Activated B cell treated with CpG ODN at 0.5 μM for 24 hours (primary cell): ENCODE measurements at places on chromosomes 12 and 14.
A peak's percentile ranks its signal among the peaks of the same experiment; 100 is the strongest.

GRCh38 chr12:90572778-90573177, 382.2 kb downstream of the CCER1 start:
- no peak for DNase-seq

DNA sequence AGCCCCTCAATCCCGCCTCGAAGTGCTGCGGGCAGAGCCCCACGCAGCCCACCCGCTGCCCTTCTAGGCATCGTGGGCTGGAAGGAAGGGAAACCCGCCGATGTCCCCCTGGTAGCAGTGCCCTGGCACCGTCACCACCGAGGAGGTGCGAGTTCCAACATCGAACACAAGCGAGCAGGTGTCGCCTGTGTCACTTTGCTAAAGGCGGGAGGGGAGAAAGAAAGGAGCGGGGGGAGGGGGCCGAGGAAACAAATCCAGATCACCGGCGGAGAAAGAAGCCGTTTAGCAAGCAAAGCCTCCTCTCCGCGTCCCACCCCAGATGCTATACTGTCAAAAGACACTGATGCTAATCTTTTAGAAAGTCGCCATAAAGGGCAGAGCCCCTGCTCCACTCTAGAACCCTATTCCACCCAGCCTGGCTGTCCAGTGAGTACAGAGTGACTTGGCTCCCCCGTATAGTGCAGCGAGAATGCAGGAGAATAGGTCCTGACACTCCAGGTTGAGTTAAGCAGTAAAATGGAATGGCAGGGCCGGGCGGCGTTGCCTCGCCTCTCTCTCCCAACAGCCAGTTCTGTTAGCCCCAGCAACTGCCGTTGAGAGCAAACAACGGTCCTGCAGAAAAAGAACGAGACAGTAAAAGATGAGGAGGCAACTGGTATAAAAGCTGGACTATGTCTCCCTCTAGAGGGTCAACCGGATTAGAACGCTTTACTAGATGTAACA, 67.9 kb upstream of the USP15 start:
- DNase-seq = peak; percentile 27

- DNase-seq = no peak
Measured at GRCh38 chr12:67088401-67089118, 180.6 kb upstream of the CAND1 start.

DNA sequence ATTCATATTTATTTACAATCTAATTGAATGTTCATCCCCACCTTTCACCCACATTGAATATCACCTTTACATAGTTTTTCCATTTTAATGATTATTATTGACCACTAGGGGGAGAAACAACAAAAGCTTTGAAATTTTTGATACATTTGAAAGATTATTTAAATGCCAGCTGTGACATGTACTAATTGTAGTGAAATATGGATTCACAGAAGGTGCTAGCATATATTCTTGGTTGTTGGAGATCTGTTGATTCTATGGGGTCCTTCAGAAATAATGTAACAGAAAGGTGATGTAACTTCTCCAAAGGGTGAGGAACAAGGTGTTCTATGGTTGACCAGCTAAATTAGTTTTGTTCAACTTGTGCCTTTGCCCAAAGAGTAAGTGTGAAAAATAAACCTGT, 22.4 kb upstream of the GPR33 start:
- DNase-seq = no peak

GRCh38 chr12:95390932-95391331, 83.0 kb upstream of the METAP2 start:
- no peak for DNase-seq

- no peak for DNase-seq
Measured at GRCh38 chr12:122975790-122976647, 975 bp downstream of the OGFOD2 start.

DNA sequence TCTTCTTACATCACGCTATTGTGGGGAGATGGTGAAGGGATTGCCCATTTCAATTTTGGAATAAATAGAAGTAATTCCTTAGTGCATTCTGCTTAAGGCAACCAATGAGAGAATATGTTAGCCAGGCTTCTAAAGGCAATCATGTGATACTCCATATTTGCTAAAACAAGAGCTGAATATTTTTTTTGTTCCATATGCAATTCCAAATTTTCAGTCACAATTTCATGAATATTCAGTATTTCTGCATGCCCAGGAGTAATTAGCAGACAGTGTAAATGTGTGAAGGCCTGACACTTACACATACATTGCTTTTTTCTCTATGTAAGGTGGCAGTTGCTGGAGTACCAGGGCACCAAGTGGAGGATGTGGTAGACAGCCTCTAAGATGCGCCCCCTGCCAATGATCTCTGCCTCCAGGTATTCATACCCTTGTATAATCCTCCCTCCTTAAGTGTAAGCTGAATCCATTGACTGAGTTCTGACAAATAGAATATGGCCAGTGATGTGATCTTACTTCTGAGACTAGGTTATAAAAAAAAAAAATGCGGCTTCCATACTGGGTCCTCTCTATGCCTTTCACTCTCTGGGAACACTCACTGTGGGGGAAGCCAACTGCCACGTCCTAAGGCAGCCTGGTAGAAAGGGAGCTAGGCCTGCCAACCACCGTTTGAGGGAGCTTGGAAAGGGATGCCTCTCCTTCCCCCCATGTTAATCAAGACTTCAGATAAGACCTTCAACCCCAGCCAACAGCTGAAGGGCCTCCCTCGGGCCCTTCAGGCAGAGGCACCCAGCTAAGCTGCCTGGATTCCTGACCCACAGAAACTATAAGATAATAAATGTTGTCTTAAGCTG, 62.7 kb upstream of the PTGR2 start:
- no peak for DNase-seq

DNA sequence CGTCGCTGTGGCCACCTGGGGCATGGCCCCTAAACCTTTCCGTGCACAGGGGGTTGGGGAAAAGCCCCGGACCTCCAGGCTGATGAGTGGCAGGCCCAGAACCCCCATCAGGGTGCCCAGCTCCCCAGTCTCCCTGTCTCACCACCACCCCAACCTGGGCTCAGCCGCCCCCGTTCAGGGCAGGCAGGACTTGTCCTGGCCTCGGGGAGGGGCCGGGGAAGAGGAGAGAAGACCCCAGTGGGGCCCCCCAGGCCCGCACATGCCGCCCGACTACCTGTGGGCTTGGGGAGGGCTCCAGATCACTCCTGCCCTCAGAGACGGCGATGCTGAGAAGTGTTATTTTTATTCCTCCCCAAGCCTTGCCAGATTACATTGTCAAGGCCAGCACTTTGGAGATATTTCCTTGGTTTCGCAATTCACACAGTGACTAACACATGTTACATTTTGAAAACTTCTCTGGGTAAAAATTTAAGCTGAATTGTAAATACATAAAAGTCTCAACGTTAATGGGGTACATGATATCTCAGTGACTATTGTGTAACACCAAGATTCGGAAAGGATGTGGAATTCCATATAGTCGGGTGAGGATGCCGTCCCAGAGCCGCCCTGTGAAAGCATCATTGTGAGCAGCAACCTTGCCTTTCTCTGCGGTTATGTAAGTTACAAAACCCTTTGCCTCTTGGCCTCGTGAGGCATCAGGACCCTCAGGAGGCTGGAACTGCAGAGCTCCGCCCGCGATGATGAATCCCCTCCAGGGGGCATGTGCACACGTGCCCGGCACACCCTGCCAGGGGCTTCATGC, 85.6 kb upstream of the DIO3 start:
- DNase-seq = no peak

- no peak for DNase-seq
Measured at GRCh38 chr12:133023566-133023965, 13.7 kb upstream of the ZNF84 start.

DNA sequence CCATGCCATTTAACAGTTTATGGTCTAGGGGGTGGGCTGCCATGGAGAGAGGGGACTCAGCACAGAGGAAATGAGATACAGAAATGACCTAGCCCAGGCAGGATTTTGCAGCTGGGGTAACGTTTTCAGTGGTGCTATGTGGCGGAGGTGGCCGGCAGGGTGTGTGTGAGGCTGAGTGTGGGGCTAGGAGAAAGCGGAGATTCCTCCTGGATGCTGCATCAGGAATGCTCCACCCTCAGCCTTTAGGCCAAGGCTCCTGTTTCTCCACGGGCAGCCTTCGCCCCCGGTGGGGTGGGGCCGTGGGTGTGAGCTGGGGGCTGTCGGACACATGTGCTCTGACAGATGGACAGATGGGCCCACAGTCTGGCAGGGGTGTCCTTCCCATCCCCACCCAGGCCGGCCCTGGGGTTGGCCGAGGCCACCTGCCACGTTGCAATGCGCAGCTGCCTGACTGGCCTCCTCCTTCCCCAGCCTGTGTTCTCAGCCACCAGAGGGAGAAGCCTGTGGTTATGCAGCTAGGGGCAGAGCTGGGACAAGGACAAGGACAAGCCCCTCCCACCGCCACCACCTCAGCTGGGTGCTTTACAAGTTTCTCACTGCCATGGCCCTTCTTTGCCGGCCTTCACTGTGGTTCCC, 44.3 kb downstream of the TEAD4 start:
- no peak for DNase-seq

DNA sequence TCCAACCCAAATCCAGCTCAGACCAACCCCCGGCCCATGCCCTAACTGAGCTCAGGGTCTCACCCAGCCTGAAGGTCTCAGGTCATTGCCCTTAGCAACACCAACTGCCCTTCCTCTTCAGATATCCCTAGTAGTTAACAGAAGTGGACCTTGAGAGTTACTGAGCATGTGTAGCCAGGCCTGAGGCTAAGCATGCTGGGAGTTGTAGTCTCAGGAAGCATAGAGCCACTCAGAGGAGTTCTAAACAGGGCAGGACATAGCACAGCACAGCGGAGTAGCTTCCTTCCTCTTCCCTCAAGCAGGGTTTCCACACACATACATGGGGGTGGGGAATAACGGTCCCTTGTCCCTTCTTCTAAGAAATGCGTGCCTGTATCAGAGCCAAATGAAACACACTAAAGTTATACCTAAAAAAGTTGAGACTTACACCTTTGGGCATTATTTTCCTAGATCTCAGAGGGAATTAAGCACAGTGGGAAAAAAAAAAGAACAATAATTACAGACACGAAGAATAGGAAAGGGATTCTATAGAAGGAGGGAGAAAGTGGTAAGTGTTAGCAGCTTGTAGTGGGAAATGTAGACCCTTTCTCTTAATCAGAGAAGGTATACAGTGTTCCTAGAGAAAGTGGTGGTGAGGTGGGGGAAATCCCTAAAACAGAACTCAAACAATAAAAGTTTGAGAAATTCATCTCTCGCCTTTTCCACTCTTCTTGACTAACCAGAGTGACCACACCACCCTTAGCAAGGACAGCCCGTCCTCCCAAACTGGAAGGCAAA, 4.4 kb downstream of the KMT2D start:
- DNase-seq = no peak

DNA sequence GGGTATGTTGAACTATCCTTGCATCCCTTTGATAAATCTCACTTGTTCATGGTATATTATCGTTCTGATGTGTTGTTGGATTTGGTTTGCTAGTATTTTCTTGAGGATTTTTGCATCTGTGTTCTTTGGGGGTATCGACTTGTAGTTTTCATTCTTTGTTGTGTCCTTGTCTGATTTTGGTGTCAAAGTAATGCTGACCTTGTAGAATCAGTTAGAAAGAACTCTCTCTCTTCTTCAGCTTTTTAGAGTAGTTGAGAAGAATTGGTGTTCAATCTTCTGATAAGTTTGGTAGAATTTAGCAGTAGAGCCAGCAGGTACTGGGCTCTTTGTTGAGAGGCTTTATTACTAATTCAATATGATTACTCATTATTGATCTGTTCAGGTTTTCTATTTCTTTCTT, 707.2 kb upstream of the LRFN5 start:
- no peak for DNase-seq

- DNase-seq = no peak
Measured at GRCh38 chr14:93734086-93734822, 54.0 kb downstream of the PRIMA1 start.

DNA sequence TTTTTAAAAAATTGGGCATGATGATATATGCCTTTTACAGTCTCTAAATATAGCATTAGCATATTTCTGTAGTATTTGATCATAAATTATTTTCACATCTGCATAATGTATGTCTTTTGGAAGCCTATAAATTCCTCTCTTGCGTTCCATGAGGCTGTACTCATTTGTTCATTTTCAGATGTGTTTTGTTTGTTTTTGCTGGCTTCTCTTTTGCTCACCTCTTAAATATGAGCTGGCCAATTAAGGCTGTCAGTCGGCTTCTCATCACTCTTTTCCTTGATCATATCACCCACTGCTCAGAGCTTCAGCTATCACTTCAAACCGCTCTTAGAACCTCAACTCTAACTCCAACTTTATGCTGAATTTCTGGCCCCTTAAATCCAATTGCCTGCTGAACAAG, 6.6 kb downstream of the TMEM263 start:
- DNase-seq = no peak

GRCh38 chr12:66491853-66492252, 187.0 kb downstream of the GRIP1 start:
- DNase-seq = no peak

- DNase-seq = no peak
Measured at GRCh38 chr14:42715316-42715715, 1108.6 kb downstream of the LRFN5 start.

- no peak for DNase-seq
Measured at GRCh38 chr14:64438181-64438841, 27.0 kb upstream of the AKAP5 start.

GRCh38 chr14:76958980-76959710, 69.4 kb downstream of the IRF2BPL start:
- no peak for DNase-seq

DNA sequence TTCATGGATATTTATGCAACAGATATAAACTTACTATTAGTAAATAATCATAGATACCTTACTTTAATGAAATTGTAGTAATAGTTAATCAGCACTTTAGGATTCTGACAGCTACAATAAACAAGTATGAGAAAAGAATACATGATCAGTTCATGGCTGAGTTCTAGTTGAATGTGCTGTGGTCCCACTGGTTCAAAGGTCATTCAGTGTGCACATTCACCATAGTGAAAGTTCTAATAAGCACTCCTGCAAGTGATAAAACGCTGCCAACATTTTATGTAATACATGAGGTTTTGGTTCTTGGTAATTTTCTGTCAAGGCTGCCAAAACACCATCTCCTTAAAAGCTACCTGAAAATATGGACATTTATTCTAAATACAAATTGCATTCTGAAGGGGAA, 92.6 kb downstream of the NUMB start:
- DNase-seq = no peak

- DNase-seq = no peak
Measured at GRCh38 chr12:117000316-117000715, 89.6 kb downstream of the FBXW8 start.

GRCh38 chr12:130049666-130050065, 112.6 kb upstream of the FZD10 start:
- no peak for DNase-seq

GRCh38 chr12:118175823-118176447, 40.0 kb downstream of the PEBP1 start:
- DNase-seq = no peak

GRCh38 chr12:4346931-4347330, 25.9 kb downstream of the TIGAR start:
- DNase-seq = no peak
